Thoracic aorta (tissue), 2 donors: ENCODE measurements at places on chromosomes 6 and 20. TPM values are rescaled to one million over a fixed set of nuclear protein-coding genes. Genes with fewer than 3 reads are reported as not detected.

SLC26A8 gene
- total RNA-seq = 0.28 TPM

DOK5 gene
- 21.7 TPM for total RNA-seq

CD83 gene
- total RNA-seq = 1.1 TPM

SLC22A1 gene
- total RNA-seq = 1.6 TPM

GLP1R gene
- not detected for total RNA-seq
